ENCODE measurements at places on chromosomes 12 and 14.
A peak's percentile ranks its signal among the peaks of the same experiment; 100 is the strongest.

DNA sequence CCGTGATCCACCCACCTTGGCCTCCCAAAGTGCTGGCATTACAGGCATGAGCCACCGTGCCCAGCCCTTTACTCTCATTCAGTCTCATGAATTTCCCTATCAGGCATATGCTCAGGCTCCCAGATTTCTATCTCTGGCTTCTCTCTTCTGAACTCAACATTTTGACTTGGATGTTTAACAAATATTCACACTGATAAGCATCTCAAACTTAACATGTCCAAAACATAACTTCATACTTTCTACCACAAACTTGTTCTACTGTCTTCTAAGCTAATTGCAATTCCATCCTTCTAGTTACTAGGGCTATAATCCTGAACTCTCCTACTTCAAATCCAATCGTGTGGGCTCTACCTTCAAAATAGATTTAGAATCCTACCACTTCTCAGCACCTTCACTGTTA, 73.9 kb upstream of the PAWR start:
- no peak for DNase-seq

GRCh38 chr12:29382251-29382650, 1.3 kb upstream of the ERGIC2 start:
- DNase-seq = no peak

- no peak for DNase-seq
These were observed 119.0 kb upstream of the SLC38A4 start for GRCh38 chr12:46944771-46945170.

DNA sequence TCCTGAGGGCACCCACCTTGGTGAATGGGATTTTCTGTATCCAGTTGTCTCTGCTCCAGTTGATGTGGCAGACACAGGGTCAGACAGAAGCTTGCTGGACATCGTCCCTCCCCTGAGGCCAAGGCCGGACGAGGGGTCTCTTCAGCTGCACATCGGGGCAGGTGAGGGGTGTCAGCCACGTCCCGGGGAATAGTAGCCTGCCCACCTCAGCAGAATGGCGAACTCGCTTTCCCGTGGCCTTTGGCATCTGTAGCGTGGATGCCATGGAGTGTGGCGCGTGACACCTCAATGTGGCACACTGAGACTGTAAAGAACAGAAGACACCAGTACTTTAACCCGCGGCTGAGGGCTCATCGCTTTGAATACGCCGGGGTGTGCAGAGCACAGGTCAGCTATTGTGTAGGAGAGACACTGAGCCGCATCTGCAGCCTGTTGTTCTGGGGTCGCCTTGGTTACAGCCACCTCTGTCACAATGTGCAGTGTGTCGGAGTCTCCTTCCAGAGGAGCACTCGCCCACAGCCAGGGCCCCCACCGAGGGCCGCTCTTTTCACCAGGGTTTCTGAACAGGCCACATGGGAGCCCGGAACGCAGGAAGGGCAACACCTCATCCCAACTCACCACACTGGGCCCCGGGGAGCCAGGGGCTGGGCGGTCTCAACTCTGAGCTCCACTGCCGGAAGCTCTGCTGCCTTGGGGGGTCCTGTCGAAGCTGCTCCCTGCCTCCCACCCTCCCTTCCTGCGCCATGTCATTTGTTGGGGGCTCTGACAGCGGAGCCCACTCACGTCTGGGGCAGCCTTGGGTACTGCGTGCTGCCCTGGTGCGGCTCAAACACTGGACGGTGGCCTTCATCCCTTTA, 77.0 kb downstream of the ADGRD1 start:
- DNase-seq = no peak

DNA sequence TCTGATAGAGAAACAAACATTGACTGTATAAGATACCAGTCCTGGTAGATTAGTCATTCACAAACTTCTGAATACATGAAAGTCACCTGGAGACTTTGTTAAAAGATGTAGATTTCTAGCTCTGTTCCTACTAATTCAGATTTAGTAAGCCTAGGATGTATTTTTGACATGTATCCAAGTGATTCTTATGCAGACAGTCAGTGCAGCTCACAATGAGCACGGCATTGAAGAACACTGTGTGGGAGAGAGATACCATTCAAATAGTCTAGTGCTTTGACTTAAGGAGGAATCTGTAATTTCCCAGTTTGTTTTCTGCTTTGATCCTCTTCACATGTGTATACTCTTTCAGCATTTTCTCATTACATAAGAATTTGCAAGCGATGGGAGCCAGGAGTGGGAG, 68.7 kb upstream of the STXBP6 start:
- no peak for DNase-seq

DNA sequence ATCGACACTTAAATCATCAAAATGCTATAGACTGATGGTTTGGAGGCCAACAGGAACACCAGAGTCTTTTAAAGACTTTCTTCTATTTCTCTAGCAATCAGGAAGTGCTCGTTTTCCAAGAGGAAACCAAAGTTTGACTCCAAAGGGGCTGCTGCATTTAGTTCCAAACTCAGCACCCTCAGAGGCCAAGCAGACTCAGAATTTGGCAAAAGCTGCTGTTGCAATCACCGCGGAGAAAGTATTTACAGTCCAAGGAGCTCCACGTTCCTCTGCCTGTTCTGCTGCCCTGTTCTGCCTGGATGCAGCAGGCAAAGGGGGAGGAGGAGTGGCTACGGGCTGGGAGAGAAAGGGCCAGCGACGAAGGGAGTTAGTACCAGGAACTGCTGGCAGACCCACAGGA, 325.1 kb downstream of the BCL11B start:
- peak; percentile 6 for DNase-seq

- no peak for DNase-seq
These were observed 17.7 kb downstream of the NEUROD4 start for GRCh38 chr12:55037351-55037987.

- DNase-seq = no peak
These were observed 34.9 kb upstream of the JDP2 start for GRCh38 chr14:75392686-75393641.

DNA sequence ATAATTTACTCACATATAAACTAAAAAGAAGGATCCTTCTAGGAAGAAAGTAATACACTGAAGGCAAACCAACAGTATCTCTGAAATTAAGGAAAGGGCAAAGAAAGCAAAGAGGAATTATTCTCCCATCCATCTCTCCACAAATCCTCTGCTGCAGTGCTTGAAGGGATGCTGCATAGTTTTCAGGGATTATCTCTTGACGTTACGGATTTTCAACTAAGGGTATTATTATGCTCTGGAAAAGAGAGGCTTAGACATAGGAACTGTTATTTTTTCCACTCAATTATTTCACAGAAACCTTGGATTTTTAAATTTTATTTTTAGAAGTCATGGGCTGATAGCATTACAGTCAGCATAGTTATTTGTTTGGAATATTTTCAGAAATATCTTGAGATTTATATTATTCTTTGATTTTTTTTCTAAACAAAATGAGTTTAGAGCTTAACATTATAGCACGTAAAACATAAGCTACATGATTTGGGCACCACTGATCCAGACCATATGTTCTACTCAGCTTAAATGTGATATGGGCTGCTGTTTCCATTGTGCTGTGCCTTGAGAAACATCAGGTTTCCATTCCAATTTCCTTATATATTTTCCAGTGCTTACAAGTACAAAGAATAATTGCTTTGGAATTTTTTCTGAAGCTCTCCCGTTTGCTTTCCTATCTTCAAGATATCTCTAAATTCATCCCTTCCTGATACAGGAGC, 57.9 kb upstream of the DCN start:
- DNase-seq = no peak

GRCh38 chr12:92370828-92371227, 225.2 kb upstream of the BTG1 start:
- DNase-seq = peak; percentile 48

DNA sequence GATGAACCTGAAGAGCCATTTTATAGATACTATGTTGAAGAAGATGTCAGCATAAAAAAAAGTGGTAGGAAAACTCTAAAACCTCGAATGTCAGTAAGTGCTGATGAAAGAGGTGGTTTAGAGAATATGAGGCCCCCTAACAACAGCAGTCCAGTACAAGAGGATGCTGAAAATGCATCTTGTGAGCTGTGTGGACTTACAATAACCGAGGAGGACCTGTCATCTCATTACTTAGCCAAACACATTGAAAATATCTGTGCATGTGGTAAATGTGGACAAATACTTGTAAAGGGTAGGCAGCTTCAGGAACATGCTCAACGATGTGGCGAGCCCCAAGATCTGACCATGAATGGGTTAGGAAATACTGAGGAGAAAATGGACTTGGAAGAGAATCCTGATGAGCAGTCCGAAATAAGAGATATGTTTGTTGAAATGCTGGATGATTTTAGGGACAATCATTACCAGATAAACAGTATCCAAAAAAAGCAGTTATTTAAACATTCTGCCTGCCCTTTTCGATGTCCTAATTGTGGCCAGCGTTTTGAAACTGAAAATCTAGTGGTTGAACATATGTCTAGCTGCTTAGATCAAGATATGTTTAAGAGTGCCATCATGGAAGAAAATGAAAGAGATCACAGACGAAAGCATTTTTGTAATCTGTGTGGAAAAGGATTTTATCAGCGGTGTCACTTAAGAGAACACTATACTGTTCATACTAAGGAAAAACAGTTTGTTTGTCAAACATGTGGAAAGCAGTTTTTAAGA, 17.8 kb upstream of the HSPA2 start:
- DNase-seq = no peak

DNA sequence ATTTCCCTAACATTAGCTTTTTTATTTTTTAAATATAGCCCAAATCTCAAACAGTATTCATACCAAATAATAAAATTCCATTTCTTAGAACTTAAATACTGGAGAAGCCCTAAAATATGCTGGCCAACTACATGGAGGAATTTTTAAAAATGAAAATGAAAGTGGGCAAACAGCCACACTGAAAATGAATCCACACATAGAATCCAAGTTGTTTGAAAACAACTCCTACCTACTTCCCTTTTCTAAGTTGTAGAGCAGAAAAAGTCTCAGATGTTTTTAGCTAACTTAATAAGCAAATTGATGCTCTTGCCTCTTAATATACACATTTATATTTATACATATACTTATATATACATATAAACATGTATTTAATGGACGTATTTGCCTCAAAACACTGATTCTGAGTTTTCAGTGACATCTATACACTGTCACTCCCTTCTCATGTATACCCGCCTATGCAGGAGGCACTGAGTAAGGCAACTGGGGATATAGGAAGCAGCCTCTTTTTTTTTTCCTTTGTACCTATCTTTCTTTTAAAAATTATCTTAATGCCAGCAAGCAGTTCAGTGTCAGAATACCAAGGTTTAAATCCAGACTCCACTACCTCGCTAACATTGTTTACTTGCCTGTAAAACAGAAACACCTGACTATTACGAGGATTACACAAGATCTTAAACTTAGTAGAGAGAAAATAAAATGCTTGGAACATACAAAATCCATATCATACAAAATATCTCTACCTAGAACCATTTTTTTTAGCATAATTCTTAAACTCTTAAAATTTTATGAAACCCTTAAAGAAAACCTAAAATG, 13.3 kb downstream of the DICER1 start:
- DNase-seq = peak; percentile 67

DNA sequence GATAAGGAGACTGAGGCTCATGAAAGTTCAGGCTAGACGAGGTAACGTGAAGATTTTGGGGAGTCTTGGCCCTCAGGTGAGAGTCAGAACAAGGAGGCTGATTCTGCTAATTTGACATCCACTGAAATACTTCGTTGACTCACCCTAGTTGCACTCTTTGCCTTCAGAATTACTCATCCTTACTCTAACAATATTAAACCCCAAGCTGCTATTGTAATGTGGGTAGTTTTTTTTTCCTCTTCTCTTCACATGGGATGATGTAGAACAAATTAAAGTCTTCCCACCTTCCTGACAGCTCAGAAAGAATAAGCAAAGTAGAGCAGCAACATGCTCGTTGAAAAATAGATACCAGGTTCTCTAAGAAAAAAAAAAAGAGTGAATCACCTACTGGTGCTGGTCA, 22.0 kb upstream of the SRRM4 start:
- DNase-seq = no peak

- no peak for DNase-seq
These were observed 169.4 kb upstream of the PLEKHG7 start for GRCh38 chr12:92533280-92533890.

DNA sequence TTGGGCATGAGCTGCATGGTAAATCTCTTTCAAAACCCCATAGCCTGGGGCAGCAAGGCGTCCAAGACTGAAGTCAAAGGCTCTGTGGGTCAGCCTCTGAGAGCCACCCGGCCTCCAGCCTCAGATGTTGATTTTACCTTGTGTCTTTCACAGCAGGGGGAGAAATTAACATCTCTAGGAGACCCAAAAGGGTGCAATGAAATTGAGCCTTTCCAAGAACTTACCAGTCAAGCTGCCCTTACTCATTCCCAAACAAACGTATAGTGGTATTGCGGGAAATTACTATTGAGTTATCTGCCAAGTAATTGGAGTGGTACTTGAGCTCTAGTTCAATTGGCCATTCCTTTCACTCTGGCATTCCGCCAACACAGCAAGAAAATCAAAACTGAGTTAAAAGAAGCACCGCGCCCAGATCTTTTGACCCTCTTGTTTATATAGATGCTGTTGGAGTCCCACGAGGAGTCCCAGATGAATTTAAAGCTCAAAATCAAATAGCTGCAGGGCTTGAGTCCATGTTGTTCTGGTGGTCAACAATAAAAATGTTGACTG, 380.7 kb upstream of the SYT1 start:
- no peak for DNase-seq

GRCh38 chr12:22447223-22447622, 97.1 kb downstream of the C2CD5 start:
- DNase-seq = peak; percentile 5

- DNase-seq = no peak
These were observed 155.0 kb downstream of the GCH1 start for GRCh38 chr14:54747616-54748015.

DNA sequence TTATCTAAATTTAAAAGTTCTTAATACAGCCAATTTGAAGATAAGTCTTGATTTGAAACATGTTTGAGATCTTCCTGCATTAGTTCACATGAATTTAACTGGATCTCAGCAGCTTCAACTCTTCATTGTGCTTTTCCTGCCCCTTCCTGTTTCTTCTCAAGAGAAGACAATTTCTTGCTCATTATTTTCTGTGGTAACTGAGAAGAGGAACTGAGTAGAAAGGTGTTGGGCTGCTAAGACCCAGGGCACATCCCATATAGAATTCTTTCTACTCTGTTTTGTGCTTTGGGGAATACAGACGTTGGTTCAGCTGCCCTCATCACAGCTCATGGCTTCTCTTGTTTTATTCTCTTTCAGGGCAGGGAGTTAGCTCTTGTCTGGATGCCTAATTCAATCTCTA, 110.2 kb downstream of the SNAPC1 start:
- peak; percentile 72 for DNase-seq

- peak; percentile 13 for DNase-seq
These were observed 44.0 kb downstream of the LRRC74A start for GRCh38 chr14:76870166-76870565.
